Activated CD8-positive, alpha-beta memory T cell treated with anti-CD3 and anti-CD28 coated beads, Interleukin-2, amount 10 ng/mL, durations not matched to agents 7 days and 5 days (primary cell): ENCODE measurements at places on chromosomes 4 and X. TPM values are rescaled to one million over a fixed set of nuclear protein-coding genes. Genes with fewer than 3 reads are reported as not detected.

GRCh38 chrX:9153300-9153699, 119.4 kb upstream of the FAM9B start:
- DNase-seq, result no peak

DNA sequence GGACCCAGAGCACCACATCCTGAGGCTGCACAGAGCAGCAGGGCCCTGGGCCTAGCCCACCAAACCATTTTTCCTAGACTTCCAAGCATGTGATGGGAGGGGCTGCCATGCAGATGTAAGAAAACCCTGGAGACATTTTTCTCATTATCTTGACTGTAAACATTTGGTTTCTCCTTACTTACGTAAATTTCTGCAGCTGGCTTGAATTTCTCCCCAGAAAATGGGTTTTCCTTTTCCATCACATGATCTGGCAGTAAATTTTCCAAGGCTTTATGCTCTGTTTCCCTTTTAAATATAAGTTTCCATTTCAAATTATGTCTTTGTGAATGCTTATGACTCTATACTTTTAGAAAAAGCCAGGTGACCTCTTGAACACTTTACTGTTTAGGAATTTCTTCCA, 945.9 kb upstream of the NDST4 start:
- DNase-seq, result no peak

DNA sequence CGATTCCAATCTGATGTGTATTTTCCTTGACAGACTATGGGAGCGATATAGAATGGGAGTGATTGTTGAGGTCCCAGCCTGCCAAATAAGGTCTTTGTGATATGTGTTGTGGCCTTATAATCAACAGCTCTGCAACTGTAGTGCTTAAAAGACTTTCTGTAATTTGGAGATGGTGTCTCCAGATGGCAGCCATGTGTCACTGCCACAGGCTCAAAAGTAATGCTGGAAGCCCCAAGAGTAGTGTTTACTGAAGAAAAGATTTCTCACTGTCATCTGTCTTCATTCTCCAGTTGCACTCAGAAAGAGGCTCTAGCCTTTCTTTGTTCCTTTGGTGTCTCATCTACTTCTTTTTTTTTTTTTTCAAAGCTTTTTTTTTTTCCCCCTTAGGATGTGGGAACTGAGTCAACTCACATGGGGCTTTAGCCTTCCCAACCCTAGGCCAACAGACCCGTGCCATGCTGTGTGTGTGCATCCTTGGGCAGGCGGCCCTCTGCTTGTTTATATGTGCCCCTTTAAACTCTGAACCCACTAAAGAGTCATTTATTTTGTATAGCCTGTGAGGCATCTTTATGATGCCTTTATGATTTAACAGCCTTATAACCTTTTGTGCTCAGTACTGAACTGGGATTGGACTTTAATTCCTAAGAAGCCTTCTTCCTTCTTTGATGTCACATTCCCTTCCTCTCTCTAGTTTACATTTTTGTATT, 15.6 kb downstream of the SRPX2 start:
- no peak for DNase-seq

DNA sequence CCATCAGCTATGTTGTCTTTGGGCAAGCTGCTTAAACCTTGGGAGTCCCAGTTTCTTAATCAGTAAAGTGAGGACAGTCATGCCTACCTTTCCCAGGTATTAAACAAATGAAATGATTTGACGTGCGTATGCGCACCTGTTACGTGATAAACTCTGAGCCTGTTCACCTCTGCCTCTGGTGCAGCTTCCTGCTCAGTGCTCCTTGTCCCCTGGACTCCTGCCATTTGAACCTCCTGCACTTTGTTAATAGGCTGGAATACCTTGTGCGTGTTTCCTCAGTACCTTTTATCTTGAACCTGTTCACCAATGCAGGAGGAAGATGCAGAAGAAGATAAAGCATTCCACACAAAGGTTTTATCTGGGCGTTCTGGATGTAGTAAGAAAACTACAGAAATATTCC, 211.9 kb downstream of the CEP135 start:
- DNase-seq, result no peak

- DNase-seq, result no peak
Observed at GRCh38 chr4:157964463-157964862, 208.4 kb downstream of the GASK1B start.

DNA sequence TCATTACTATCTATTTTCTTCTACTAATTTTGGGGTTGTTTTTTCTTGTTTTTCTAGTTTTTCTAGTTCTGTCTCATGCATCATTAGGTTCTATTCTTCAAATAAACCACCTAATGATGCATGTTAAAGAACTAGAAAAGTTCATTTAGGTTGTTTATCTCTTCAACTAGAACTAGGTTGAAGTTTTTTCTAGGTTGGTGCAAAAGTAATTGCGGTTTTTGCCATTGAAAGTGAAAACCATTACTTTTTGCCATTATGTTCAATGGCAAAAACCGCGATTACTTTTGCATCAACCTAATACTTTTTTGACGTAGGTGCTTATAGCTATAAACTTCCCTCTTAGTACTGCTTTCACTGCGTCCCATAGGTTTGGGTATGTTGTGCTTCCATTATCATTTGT, 64.4 kb upstream of the SLC7A3 start:
- no peak for DNase-seq

GRCh38 chr4:163815776-163816175, 321.3 kb downstream of the TMA16 start:
- no peak for DNase-seq

- no peak for DNase-seq
Observed at GRCh38 chr4:66590488-66591215, 920.4 kb upstream of the EPHA5 start.

DNA sequence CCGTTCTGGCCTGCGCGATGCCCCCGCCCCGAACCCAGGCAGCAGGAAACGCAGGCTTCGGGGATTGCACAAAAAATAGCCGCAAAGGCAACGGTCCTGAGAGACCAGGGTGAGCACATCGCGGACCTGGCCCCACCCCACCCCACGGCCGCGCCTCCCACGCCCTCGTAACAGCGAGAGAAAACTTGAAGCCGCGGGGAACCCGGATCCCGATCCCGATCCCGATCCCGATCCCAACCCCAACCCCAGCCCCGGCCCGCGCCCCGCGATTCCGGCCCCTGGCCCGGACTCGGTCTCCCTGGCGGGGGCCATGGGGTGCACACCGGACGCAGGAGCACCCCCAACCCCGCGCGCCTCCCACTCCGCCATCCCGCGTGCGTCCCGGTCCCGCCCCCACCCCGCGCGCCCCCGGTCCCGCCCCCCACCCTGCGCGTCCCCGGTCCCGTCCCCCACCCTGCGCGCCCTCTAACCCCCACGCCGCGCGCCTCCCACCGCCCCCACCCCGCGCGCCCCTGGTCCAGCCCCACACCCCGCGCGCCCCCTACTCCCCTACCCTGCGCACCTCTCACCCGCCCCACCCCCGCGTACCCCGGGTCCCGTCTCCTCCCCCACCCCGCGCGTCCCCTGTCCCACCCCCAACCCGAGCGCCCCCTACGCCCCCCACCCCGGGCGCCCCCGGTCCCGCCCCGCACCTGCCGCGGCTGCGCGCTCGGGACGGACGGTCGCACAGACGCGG, 29.0 kb downstream of the NOP14 start:
- DNase-seq, result peak; percentile 63

DNA sequence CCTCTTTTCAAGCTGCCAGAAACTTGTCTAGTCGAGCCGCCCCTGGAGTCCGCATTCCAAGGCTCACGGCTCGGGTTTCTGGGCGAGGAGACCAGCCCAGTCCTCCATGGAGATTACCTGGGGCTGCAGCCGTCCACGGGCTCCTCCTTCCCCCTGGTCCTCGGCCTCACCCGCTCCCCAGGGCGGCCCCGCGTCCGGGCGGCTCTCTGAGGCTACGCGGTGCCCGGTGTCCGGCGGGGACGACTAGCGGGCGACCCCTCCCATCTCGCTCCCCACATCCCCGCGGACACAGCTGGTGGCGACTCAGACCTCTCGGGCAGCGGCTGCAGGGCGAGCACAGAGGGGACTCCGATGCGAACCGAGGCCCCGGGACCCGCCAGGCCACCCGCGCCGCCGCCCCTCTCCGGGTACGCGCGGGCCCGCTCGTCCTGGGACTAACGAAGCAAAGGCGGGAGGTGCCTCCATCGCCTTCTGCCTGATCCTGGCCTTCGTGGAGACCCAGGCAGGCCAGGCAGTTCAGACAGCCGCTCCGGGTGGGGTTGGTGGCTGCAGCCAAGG, 159.4 kb downstream of the TRAM1L1 start:
- DNase-seq, result no peak

DNA sequence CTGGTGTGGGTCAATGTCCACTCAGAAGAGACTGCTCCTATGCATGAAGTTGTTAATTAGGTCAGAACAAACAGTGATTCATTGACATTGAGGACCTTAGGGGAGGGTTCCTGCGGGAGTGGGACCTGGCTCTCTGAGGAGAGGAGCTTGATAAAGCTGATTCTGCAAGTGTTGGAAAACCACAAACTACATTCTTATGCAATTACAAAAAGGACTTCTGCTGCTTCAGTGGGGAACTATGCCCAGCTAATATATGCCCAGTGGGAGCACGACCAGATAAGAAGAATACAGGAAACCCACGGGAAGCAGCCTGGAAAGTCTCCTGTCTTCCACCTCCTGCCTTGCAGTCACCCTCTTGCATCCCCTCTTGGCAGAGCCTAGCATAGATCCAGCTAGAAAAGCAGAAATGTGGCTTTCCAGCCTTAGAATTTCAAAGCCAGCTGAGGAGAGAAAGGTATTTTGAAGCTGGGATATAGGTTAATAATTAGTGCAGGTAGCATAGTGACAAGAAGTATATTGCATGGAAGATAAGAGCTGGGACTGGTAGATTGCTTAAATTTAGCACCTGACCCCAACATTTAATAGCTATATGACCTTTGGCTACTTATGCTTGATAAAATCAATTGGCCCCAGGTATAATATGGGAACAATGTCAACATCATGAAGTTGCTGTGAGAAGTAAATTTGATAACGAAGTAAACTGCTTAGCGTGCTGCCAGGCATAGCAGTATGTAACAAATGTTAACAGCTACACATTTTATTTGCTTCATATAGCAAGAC, 34.9 kb upstream of the UGT8 start:
- no peak for DNase-seq

DNA sequence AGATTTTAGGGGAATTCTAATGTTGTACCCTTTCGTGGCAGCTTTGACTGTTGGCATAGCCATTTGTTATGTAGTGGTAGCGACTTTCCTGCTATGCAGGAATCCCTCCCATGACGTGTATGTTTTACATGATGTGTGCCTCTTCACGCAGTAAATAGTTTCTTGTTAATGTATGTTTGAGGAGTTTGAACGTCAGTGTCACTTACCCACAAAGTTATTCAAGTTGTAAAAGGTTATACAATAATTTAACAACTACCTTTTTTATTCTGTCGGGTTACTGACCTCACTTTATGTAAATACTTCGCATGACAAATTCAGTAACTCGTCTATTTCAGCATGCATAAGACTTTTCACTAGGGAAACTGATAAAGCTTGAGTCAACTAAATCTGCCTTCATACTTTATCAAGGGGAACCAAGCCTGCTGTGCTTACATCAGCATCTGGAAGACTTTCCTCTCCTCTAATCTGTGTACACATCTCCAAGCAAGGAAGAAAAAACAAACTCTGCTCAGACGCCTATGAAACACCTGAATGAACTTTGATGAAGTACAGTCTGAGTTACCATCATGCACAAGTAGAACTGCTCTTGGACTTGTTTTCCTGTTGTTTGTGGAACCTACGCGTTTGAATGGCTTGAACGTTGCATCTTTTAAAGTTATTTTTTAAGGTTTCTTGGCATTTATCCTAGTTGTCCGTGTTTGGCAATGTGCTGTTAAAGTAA, 61.2 kb downstream of the SLC9A6 start:
- DNase-seq, result no peak

- no peak for DNase-seq
Observed at GRCh38 chr4:66097218-66097617, 426.9 kb upstream of the EPHA5 start.

DNA sequence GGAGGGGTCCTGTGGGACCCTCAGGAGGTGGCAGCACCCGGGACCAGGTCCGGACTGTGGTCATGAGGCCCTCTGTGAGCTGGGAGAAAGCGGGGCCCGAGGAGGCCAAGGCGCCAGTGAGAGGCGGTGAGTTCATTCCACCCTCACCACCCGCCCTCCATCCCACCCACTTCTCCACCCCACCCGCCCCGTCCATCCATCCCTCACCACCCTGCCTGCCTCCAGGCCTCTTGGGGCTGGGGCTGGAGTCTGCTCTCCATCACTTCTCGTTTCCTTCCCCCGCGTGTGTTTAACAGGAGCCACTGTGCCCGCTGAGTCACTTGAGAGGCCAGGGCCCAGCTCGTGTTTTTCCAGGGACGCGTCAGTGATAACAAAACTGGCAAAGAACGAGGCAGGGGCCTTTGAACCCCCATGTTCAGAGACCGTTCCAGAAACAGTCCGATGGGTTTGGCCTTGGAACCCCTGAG, 6.2 kb downstream of the SH3TC1 start:
- DNase-seq, result no peak

DNA sequence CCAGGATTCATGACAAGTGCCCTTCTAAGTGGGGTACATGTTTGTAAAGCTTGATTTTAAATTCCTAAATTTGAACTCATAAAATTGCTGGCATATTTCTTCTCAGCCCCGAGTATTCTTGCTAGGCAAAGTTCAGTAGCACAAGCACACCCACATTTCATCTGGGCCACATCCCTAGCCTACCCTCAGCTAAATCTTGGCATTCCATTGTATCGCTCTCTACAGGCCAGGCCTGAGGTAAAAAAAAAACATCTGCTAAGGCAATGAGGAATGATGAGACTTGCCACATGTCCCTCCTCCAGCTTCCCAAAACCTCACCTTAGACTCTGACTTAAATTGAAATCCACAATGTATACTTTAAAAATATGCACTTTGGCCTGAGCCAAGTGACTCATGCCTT, 51.4 kb upstream of the VCX3B start:
- no peak for DNase-seq

DNA sequence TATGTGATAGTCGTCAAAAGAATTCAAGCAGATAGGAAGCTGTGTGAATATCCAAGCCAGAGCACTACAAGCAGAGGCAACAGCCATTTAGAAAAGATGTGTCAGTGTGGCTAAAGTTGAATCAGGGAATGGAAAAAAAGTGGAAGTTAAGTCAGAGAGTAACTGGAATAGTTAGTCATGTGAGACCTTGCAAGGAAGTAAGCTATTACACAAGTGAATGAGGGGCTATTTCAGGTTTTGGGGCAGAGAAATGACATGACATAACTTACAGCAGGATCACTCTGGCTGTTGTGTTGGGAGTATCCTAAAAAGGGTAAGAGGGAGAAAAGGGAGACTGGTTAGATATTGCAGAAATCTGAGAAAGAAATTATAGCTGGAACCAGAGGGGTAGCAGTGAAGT, 236.6 kb upstream of the PCDH18 start:
- no peak for DNase-seq

GRCh38 chr4:154450966-154451365, 40.6 kb downstream of the DCHS2 start:
- DNase-seq, result no peak

Gene APLN
- total RNA-seq, result 0.14 TPM

Gene H2BW2
- not detected for total RNA-seq

Gene DRD5
- total RNA-seq, result not detected

Gene PROM1
- total RNA-seq, result not detected

Gene SCD5
- total RNA-seq, result 6.4 TPM

Gene TRIM60
- total RNA-seq, result not detected

Gene CYBB
- total RNA-seq, result not detected

Gene EBP
- total RNA-seq, result 359 TPM

Gene UCP1
- not detected for total RNA-seq

Gene TCEAL6
- not detected for total RNA-seq

Gene PLXNB3
- 0.50 TPM for total RNA-seq

Gene HSFX1
- total RNA-seq, result 0.80 TPM

Gene NPY2R
- total RNA-seq, result not detected

Gene ZNF711
- total RNA-seq, result 0.26 TPM

Gene FAM47E
- total RNA-seq, result 0.18 TPM
